ENCODE measurements at places on chromosomes 6 and 20. TPM values are rescaled to one million over a fixed set of nuclear protein-coding genes. Genes with fewer than 3 reads are reported as not detected.

ERMARD gene
- 39.9 TPM for total RNA-seq

WFDC5 gene
- not detected for total RNA-seq

DEFB114 gene
- not detected for total RNA-seq

SYNE1 gene
- total RNA-seq = 142 TPM

SAPCD1 gene
- 2.5 TPM for total RNA-seq

CLDN20 gene
- total RNA-seq = not detected

PBX2 gene
- 71.4 TPM for total RNA-seq

- no peak for DNase-seq
Observed at GRCh38 chr6:20251525-20251924, 39.3 kb upstream of the MBOAT1 start.

DNA sequence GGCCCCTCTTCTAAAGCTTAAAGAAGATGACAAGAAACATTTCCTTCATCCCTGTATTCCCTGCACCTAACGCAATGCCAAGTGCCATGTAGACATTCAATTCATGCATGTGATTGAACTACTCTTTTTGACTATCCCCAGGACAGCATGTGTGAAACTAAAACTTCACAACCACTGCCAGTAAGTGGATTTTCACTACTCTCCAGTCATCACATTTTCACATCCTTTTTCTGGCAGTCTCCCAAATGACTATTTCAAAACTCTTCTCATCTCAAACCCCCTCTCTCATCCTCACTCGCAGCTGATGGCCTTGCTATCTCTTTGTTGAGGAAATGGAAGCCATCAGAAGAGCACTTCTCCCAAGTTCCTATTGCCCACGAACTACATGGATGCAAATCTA lies 122.6 kb downstream of the OPRM1 start:
- DNase-seq = no peak

GRCh38 chr6:9646342-9647070 lies 768.4 kb downstream of the TFAP2A start:
- no peak for DNase-seq

- DNase-seq = no peak
Observed at GRCh38 chr6:81491454-81492101, 260.9 kb downstream of the TENT5A start.

DNA sequence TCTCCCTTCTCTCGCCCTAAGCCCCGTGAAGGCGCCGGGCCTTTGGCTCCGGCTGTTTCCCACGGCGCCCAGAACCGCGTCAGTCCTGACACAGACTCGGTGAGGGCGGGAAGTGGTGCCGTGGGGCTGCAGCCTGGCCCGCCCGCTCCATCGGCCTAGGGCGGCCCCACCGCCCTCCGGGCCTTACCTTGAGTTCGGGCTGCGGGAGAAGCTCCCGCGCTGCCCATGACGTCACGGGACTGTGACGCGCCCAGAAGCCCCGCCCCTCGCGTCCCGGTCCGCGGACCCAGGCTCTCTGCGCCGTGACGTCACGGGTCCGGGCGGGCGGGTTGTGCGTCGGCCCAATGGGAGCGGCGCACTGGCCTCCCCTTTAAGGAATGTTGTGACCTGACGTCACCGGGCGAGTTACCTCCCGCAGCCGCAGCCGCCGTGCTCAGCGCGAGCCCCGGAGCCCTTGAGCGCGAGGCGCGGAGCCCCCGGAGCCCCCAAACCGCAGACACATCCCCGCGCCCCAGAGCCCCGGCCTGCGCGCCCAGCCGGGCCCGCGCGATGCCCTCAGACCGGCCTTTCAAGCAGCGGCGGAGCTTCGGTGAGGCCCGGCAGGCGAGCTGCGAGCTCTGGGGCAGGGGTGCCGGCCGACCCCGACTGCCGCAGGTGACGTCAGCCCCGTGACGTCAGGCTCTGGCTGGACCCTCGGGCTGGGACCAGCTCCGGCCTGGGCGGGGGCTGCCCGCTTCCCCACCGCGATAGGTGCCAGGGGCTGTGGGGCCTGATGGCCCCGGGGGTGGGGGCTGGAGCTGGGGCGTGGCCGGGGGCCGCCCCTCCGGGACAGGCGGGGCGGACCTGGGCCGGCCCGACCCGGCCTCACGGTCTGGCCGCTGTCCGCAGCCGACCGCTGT lies at the start of gene MAP1LC3A:
Gene MAP1LC3A (plus strand): TSS at position 399 of the 899 bp plus-strand sequence. CDS start 151 bp downstream, at position 550.
- DNase-seq = peak; percentile 98

- peak; percentile 88 for DNase-seq
Observed at GRCh38 chr6:36340618-36341454, 4.1 kb upstream of the BNIP5 start.

DNA sequence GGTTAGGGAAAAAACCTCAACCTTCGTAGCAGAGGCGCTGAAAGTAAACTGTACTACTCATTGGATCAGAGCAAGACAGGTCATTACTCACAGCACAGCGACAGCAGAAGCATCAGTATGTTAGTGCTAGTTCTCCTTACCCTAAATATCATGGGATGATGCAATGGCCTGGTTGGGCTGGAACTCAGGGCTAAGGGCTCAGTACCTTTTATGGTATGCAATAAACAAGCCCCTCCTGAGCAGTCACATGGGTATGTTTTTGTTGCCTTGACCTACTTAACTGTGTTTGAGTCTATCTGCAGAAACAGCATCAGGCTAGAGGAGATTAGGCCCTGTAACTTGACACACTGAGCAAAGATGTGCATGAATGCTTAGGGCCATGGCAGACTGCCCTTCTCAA lies 369.4 kb upstream of the IMPG1 start:
- DNase-seq = no peak

DNA sequence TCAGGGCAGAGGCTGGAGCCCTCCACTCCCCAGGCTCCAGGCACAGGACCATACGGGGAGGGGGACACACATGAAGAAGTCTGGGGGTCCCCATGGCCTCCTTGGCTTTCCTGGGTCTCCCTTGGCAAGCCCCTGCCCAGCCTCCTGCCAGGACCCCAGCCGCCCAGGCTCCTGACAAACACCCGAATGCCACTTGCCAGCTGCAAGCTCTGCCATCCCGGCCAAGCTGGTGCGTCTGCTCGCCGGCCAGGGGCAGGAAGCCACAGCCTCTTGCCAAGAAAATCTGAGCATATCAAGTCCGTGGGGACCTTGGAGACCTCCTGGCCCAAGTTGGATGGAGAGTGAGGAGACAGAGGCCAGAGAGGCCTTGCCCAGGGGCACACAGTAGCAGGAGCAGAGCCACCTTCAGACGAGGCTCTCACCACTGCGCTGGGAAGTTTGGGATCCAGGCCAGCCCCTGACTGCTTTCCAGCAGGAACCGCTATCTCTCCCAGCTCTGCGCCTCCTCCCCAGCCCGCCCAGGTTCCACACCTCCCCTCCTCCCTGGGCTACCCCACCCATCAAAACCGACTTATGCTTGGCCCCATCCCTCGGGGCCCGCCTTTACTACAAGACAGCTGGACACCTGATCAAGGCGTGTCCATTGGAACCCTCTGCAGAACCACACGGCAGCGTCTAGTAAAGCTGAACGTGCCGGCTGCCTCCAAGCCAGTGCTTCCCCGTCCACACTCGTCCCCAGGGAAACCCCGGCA lies 80.2 kb downstream of the GRM4 start:
- DNase-seq = no peak

- no peak for DNase-seq
Observed at GRCh38 chr6:162005372-162005771, 722.2 kb downstream of the PRKN start.

DNA sequence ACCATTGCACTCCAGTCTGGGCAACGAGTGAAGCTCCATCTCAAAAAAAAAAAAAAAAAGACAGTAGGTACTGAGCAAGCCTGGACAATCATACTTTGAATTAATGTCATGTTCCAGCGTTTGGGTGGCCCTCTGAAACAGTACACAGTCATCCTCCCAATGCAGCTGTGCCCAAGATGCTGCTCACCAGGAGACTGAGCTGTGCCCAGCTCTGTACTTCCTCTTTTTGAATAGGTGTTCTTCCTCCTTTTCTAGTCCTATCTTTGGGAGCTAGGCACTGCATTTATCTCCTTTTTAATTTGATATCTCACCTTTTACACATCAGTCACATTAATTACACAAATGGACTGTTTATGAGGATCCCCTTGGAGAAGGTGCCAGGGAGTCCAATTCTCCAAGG lies 101.5 kb downstream of the RPP40 start:
- no peak for DNase-seq

GRCh38 chr6:45450831-45451230 lies 73.1 kb upstream of the SUPT3H start:
- DNase-seq = no peak

- DNase-seq = no peak
Observed at GRCh38 chr6:16168858-16169257, 40.0 kb downstream of the MYLIP start.

DNA sequence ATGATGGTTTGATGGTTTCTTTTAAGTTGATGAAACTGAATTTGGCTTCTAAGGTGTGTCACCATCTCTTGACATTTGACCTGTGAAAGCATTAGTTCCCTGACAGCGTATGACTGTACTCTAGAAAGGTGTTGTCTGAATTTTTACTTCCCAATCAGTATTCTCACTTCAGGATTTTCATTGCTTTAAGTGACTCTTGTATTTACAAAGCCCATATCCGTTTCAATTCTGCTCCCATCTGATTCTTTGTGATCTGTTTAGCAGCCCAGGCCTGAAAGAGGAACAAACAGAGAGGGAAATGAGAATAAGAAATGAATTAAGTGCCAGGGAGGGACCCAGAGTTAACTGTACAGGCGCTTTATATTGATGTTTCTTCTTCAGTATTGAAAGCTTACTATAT lies 73.7 kb downstream of the FARS2 start:
- DNase-seq = no peak

DNA sequence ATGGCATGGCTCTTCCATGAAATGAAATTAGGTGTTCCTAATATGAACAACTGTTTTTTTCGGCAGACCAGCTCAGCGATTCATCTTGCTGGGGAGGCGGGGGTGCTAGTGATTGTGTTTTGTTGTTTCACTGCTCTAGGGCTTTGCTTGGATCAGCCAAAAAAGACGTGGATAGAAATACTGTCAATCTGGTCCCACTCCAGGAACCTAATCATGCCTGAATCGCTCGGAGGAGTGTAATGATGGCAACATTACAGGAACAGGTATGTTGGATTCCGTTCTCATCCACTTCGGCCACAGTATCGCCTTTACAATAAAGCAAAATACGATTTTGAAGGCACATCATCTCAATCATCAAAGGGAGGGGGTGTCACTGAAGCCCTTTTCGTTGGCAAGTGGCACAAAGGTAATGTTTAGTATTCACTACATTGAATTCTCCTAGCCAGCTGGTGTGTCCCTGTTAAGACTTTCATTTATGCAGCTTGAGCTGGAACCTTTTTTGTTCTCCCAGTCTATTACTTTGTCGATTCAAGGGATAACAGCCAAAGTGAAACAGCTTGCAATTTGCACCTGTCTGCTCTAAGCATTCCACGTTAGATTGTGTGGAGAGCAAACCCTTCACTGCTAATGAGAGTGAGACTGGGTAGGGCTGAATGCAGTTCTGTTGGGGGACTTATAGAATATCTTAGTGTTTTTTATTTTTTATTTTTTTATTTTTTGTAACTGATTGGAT lies 477.7 kb downstream of the TFAP2A start:
- DNase-seq = no peak

GRCh38 chr20:35199740-35200139 lies 26.8 kb upstream of the MMP24 start:
- no peak for DNase-seq

DNA sequence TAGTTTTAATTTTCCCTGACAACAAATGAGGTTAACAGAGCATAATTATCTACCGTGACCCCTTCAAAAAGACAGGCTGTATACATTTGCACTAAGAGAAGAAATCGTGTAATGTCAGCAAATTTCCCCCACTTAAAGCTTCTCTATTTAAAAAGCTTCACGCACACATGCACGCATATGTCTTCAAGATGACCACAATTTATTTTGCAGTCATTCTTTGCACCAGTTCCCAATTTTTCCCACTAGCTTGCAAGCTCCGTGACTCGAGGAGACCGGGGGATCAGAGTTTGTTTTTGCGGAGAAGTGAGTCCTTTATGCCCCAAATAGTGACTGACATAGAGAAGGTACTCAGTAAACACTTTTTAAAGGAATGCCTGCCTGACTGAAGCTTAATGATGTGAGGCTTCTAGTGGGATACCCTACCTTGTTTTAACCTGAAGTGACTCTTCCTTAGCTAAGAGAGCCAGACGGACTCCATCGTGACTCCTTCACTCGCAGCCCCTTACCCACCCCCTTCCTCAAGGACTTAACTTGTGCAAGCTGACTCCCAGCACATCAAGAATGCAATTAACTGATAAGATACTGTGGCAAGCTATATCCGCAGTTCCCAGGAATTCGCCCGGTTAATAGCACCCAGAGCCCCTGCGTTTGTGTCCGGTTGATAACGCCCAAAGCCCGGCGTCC lies 9.3 kb upstream of the NQO2 start:
- no peak for DNase-seq

DNA sequence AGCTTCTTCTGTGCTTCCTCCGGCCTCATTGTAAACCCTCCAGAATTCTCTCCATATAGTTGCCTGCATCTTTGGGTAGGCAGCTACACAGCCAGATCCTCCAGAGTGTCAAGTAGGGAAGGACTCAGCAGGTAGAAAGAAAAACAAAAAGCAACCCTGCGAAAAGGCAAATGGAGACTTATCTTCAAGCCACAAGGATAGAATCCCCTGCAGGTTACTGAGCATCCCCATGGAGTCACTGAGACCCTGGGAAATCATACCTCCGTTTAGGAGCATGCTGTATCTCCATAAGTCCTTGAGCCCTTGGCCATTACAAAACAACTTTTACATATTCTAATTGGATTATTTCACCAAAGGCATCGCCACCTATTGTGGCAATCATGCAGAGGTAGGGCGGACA lies 28.6 kb downstream of the ALDH8A1 start:
- no peak for DNase-seq
